ENCODE measurements at places on chromosomes 2 and 18.

- DNase-seq = no peak
Measured at GRCh38 chr2:143505542-143505941, 376.3 kb downstream of the ARHGAP15 start.

DNA sequence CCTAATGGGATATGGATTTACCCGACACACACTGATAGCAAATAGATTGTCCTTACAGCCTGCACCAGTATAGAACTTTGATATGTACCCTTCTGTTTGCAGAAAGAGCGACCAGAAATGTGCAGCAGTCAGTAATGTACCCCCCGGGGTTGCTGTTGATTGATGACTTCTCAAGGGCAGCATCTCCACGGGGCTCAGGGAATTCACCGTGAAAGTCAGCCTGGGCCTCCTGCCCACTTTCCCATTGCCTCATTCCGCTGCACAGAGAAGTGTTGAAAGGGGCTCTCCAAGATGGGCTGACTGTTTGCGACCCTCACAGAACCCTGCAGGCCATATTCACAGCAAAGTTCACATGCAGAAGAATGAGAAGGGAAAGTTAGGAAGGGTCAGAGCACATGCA is 241.3 kb downstream of the PRKCE start:
- DNase-seq = no peak

DNA sequence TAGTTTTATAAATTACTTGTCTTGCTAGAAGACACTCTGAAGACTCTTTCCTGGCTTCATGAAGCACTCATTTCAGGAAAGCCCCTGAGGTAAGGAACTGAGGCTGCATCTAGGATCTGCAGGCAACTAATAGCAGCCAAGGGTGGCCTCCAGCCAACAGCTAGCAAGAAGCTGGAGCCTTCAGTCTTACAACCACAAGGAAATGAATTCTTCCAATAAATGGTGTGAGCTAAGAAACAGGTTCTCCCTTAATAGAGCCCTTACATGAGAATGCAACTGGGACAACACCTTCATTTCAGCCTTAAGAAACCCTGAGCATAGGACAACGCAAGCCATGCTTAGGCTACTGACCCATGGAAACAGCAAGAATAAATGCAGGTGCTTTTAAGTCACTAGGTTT is 254.6 kb upstream of the RBBP8 start:
- no peak for DNase-seq

GRCh38 chr2:16031058-16031847 is 90.9 kb downstream of the MYCN start:
- DNase-seq = no peak

DNA sequence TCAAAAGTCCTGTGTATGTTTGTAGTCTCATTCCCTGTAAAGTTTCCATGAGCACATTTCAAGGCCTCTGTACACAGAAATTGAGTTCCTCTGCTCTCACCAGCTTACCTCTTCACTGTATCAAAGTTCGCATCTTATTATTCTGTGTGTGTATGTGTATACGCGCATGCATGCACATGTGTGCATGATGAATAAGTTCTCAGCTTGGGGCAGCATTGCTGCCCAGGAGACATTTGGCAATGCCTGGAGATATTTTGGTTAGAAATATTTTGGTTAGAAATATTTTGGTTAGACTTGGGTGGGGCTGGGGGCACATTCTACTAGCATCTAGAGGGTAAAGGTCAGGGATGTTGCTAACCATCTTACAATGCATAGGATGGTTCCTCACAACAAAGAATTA is 23.4 kb downstream of the TCF7L1 start:
- DNase-seq = no peak

DNA sequence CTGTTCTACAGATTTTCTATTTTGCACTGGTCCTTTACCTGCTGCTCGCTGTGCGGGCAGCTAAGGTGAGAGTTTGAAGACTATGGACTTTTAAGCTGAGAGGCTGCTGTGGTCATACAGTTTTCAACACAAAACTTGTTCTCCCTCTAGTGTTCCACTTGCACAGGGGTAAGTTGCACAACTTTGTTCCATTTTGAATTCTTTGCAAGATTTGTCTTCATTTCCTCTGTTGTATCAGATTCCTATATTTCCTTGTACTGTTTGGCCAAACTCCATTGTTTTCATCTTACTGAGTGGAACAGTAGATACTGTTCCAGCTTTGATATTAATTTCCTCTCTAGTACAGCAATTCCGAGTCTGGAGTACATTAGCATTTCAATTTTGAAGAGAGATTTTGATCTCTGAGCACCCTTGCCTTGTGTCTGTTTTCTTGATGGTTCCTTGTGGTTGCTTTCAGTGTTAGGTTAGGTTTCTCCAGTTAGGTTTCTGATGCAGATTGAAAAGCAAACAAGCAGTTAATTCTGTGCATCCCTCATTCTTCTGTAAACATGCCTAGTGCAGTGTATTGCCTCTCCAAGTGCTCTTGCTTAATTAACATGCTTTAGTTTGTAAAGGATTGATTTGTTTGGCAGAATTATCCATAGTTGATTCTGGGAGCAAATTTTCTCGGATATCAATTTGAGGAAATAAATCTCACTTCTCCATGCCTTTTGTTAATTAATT is 188.8 kb downstream of the PTPRM start:
- no peak for DNase-seq

DNA sequence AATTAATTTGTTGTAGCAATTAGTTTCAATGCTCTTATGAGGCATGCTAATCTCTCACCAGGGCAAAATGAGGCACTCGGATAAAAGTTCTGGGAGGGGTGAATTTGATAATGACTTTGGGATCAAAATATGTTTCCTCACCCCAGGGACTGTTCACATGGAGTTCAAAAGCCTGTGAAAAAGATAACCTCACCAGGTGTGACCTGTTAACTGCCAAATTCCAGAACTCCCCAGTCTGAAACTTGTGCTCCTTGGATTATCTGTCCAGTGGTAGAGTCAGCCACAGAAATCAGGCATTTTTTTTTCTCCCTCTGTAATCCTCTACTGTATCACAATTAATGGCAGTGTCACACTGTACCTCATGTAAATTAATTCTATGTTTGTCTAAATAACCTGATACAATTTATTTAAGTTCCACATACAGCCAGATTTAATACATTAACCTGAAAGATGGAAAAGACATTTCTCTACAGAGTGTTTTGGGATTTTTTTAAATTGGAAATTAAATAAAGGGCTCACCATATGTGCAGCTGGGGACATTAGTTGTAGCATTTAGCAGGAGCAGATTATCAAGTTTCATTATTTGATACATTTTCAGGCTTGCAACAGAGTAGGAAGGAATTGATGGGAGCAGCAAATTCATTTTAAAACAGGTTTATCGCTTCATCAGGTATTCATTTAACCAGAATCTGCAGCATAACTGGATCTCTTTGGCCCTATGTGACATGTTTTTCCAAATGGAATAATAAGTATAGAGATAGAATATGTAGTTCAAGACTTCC is 191.2 kb downstream of the VWC2L start:
- no peak for DNase-seq

DNA sequence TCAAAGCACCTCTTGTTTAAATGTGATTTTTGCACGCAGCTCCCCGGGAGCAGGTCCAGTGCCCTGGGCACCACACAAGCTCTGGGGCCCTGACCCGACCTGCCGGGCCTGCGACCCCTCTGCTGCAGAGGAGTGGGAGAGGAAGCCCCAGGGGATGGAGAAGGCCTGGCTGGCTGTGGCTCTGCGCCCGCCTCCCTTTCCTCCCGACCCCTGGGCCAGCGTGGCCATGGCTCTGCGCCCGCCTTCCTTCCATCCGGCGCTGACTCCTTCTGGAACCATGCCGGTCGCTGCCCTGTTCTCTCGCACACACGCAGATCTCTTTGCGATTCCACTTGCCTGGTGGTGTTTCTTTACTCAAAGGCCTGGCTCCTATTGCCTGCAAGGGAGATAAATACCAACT is 166.5 kb upstream of the SALL3 start:
- DNase-seq = no peak

DNA sequence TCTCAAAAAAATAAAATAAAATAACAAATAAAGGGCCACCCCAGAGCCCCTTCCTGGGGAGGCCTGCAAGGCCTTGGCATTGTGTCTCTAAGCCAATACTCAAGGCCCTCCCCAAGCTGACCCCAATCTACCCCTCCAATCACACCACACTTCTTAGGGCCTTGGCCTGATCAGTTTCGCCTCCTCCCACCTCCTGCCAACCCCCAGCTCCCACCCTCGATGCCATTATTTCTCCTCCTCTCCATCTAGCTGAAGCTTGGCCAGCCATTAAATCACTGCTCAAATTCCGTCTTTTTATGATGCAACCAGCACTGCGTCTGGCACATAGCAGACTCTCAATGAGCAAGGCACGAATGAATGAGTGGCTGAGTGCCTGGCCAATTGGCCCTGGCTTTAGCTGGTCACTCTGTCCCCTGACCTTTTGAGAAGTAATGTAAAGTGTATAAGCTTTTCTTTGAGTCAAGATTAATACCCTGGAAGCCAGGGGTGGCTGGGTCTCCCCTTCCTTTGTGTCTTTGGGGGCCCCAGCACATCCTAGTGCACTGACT is 55.9 kb downstream of the SMAD7 start:
- DNase-seq = no peak

DNA sequence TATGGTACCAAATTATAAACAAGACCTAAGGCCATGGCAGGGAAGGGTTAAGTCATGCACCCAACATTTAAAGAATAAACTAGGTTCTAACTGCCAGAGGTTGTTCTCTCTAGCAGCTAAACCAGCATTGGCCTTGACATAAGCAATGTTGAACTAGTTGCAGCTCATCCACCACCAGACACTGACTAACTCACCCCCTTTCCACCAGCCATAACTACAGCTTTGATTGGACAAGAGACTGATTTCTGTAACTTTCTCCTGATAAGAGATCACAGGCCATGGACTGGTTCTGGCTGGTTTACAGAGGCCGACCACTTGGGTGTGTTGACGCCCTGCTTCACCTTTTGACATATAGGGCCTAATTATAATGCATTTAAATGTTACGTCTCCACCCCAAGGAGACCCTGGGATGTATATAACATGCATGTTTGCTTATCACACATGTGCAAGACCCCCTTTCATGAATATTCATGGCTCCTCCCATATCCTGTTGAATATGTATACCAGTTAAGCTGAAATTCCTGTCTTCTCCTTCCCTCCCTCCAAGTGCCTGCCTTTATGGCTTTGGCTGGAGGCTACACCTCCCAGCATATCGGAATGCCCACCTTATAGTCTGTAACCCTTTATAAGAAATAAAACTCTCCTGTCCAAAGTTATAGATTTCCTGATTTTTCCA is 75.9 kb downstream of the MRPS9 start:
- DNase-seq = no peak

DNA sequence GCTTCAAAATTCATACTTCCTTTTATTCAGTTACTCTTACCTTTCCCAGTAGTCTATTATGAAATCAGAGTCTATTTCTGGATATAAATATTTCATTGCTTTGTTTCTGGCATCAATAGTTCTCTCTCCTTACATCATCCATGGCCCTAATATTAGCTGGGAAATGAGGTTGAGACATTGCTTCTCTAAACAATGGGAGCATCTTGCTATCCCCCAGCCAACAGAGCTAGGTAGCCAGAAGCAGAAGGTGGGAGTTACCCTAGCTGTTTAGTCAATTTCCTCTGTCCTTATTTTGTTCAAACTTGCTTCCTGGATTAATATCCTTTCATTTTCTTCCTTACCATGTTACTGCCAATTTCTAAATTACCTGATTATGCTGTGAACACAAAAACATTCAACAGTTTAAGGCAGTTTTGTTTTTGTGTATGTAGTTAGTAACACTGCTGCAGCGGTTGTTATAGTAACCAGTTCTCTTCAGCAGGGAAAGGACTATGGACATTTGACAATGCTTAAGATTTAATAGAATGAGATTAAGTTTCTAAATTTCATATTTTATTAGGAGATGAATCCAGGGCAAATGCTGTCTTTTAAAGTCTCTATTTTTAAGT is 160.5 kb upstream of the KCNJ3 start:
- no peak for DNase-seq
